ENCODE measurements at places on chromosomes 11 and 22. TPM values are rescaled to one million over a fixed set of nuclear protein-coding genes. Genes with fewer than 3 reads are reported as not detected.

CASP4 gene
- 142 TPM for total RNA-seq

SERPINH1 gene
- 804 TPM for total RNA-seq

TRIM68 gene
- 14.4 TPM for total RNA-seq

RAG2 gene
- total RNA-seq, result not detected

TIMM10B gene
- 19.6 TPM for total RNA-seq

PDGFB gene
- total RNA-seq, result 95.6 TPM

MYEOV gene
- total RNA-seq, result 1.5 TPM

SAMM50 gene
- total RNA-seq, result 55.6 TPM

TSPO gene
- total RNA-seq, result 300 TPM

SCGB2A2 gene
- total RNA-seq, result not detected

HIC2 gene
- 2.7 TPM for total RNA-seq

ROBO4 gene
- 151 TPM for total RNA-seq

TSGA10IP gene
- total RNA-seq, result under 0.01 TPM

RPS13 gene
- 1,145 TPM for total RNA-seq

KRTAP5-2 gene
- not detected for total RNA-seq

BTBD18 gene
- not detected for total RNA-seq

SGSM1 gene
- 0.18 TPM for total RNA-seq

SMTNL1 gene
- total RNA-seq, result not detected

KMT5B gene
- 21.2 TPM for total RNA-seq

KRTAP5-1 gene
- not detected for total RNA-seq

MYOD1 gene
- not detected for total RNA-seq

DDI1 gene
- total RNA-seq, result not detected

TRPC6 gene
- total RNA-seq, result not detected

LDHAL6A gene
- total RNA-seq, result not detected

EIF3L gene
- total RNA-seq, result 346 TPM

RFPL1 gene
- not detected for total RNA-seq

USP28 gene
- 31.6 TPM for total RNA-seq

C11orf42 gene
- total RNA-seq, result not detected

HPX gene
- 0.28 TPM for total RNA-seq

FJX1 gene
- total RNA-seq, result 26.0 TPM

BLID gene
- 1.6 TPM for total RNA-seq

HTR3A gene
- not detected for total RNA-seq

OR4D5 gene
- total RNA-seq, result not detected

WNT7B gene
- total RNA-seq, result not detected

UBQLNL gene
- under 0.01 TPM for total RNA-seq

MLC1 gene
- total RNA-seq, result 0.09 TPM

MMP13 gene
- not detected for total RNA-seq

SLC22A12 gene
- total RNA-seq, result not detected

ALKBH8 gene
- total RNA-seq, result 6.9 TPM

IGLL5 gene
- total RNA-seq, result not detected

POU2AF1 gene
- not detected for total RNA-seq

SMCO4 gene
- 12.1 TPM for total RNA-seq

MRGPRX4 gene
- not detected for total RNA-seq

RHOD gene
- total RNA-seq, result 3.8 TPM

SPCS2 gene
- total RNA-seq, result 32.2 TPM

CBLIF gene
- not detected for total RNA-seq

CRYAB gene
- total RNA-seq, result 0.18 TPM

PKNOX2 gene
- total RNA-seq, result not detected

SRSF8 gene
- total RNA-seq, result 11.4 TPM

MPPED2 gene
- under 0.01 TPM for total RNA-seq

KCNJ11 gene
- 0.18 TPM for total RNA-seq

PAMR1 gene
- total RNA-seq, result 0.56 TPM

ZNF280A gene
- not detected for total RNA-seq

TEX12 gene
- 0.09 TPM for total RNA-seq
